ENCODE measurements at places on chromosomes 7 and 10.
A peak's percentile ranks its signal among the peaks of the same experiment; 100 is the strongest.

- no peak for DNase-seq
Measured at GRCh38 chr10:6759961-6760360, 179.9 kb upstream of the PRKCQ start.

DNA sequence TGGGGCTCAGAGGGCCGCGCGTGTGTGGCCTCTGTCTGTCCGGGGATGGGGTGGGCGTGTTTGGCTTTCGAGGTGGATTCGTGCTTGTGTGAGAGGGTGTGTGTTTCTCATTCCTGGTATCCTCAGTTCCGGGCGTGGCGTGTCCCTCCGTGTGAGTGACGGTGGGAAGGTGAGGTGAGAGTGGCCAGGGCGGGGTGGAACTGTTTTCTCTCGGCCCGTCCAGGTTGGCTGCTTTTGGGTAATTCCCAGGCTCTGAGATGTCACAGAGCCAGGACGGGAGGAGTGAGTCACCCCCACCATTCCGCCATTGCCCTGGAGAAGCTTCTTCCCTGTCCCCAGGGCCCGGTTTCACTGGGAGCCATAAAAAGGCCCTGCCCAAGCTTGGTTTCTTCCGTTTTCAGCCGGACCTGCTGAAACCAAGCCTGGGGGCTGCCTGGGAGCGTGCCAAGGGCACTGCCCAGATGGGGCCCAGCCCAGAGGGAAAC lies 21.3 kb upstream of the CLDN4 start:
- no peak for DNase-seq

- no peak for DNase-seq
Measured at GRCh38 chr7:129853661-129854268, 99.0 kb downstream of the UBE2H start.

DNA sequence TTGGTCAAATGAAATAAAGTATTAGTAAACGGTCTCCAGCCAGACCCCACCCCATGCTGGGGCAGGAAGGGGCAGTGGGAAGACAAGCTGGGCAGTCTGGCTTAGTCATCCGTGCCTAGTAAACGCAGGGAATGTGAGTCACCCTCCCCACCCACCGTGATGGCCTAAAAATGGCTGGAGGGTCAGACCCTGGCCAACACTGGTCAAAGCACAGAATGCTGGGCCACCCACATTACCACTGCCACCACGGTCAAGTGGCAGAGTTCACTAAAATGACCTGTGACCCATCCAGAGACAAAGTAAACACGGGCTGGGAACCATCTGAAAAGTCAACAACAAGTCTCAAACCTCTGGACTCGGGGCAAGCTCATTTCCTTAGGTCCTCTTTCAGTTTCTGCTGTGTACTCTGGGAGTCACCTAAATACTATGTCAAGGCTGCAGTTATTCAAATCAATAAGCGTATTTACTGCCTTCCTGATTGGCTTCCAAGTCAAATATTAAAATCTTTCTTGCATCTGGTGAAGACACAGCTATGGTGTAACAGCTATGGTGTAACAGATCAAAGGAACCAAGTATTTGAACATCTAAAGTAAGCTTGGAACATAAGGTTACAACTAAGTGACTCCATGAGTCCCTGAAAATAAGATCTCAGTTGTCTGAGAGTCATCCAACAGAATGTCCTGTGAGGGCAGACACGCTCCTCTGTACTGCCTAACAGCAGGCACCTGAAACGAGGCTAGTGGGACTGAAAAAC lies 3.0 kb downstream of the ZFAND2A start:
- DNase-seq: no peak

DNA sequence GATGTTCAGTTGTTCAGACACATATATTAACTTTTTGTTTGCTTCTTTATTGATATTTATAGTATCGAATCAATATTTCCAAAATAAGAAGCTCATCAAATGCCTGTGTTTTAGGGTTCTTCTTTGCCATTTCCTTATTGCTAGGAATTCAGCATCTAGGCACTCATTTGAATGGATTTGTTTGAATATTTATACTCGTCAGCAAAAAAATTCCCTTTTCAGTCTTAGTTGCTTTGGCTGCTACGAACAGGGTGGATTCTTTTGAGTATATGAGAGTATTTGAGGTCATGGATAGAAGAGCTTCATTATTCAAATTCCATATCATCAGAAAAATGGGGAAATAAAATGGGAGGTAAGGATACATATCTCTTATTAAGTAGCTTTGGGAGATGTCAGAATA lies 706.9 kb downstream of the NRG3 start:
- no peak for DNase-seq

- DNase-seq: peak; percentile 52
Measured at GRCh38 chr10:44386546-44387052, 1.7 kb upstream of the CXCL12 start.

- no peak for DNase-seq
Measured at GRCh38 chr10:96671211-96671890, 49.0 kb downstream of the PIK3AP1 start.

DNA sequence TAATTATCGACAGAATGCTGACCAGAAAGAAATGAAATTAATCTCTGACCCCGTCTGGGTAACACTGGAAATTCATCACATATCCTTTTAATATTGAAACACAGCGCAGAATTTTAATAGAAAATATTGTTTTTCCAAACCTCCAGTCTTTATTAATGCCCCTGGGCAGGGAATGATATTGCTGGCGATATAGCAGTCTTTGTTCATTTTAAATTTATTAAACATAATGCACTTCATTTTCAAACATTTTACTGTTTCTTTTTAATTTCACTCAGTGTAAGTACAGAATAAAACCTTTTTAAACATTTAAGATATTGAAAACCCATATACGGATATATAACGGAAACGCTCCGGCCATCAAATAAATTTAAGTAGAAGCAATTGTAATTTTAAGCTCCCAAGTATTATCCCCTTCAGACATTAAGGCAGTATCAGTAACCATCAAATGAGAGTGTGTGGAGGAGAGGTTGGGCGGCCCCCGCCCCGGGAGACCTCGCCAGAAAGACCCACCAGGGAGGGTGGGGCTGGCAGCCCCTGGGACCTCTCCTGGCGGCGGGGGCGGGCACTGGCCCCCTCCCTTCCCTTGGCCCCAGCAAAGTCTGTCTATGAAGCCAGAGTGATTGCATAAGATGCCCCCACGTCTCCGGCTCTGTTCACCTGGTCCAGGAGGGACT lies 10.8 kb downstream of the UNCX start:
- no peak for DNase-seq

GRCh38 chr10:121648059-121648458 lies 49.8 kb upstream of the FGFR2 start:
- no peak for DNase-seq

GRCh38 chr7:157704365-157704764 lies 367.6 kb downstream of the DNAJB6 start:
- DNase-seq: no peak

- DNase-seq: peak; percentile 4
Measured at GRCh38 chr10:99172128-99172738, 63.4 kb downstream of the HPSE2 start.

DNA sequence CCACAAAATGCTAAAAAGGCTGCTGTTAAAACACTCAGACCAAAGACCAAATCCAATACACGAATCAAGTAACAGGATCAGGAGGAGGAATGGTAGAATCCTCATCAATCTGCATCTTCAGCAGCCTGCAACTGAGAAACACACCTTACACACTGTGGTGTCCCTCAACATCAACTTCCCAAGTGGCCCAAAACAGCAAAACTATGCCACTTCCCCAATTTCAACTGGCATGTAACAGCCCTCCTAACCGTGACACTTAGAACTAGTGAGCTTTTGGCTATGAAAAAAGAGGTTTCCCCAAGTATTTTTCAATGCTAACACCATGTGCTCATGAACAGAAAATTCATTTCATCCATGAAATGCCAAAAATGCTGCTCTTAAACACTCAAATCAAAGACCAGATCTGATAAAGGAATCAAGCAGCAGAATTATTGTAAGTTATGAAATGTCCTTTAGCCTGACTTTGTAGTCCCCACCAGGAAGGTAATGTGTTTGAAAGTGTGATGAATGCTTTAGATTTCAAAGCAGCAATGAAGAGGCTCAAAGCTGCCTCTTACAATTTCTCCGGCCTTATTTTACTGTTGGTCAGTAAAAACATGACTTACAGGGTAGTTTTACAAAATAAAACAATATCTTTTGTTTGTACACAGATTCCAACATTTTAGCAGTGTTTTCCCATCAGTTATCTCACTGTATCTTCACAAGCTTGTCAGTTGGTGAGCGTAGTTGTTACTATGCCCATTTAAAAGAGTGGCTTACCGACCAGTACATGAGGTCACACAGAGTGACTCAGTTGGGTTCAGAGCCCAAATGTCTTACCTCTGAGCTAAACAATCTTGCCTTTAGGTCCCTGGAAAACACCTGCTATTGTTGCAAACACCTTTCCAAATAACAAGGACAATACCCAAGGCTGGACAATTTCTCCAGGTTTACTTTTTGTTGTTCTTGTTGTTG lies 65.7 kb upstream of the ASAH2 start:
- DNase-seq: no peak

- no peak for DNase-seq
Measured at GRCh38 chr10:132845780-132846595, 60.0 kb upstream of the NKX6-2 start.

DNA sequence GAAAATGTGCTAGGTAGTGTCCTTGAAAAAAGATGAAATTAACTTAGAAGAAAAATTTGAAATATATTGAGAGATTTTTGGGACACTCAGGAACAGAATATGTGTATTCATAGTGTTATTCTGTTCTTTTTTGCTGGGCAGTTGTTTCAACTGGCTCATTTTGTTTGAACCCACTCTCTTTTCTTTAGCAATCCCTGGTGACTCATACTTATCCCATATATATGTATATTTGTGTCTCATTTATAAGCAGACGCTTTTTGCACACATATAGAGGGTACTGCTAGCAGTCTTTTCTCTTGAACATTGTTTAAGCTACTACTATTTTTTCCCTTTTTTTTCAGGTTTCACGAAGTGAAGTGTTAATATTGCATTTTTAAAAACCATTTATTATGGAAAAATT lies 1.9 kb downstream of the EXOC6 start:
- no peak for DNase-seq

GRCh38 chr7:134866617-134867016 lies 87.2 kb downstream of the CALD1 start:
- no peak for DNase-seq

- no peak for DNase-seq
Measured at GRCh38 chr7:98027342-98028033, 37.5 kb upstream of the OCM2 start.

DNA sequence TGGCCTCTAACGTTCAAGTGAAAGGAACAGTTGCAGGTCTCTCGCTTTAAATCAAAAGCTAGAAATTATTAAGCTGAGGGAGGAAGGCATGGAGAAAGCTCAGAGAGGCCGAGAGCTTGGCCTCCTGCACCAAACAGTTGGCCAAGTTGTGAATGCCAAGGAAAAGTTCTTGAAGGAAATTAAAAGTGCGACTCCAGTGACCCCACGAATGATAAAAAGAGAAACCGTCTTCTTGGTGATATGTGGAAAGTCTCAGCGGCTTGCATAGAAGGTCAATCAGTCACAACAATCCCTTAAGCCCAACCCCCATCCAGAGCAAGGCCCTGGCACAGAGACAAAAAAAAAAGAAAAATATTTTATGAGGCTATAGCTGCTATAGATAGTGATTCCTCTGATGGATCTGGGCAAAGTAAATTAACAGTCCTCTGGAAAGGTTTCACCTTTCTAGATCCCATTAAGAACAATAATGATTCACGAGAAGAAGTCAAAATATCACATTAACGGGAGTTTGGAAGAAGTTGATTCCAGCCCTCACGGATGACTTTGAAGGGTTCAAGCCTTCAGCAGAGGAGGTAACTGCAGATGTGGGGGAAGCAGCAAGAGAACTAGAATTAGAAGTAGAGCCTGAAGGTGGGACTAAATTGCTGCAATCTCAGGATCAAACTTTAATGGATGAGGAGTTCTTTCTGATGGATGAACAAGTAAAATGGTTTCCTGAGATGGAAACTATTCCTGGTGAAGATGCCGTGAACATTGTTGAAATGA lies 42.5 kb upstream of the INPP5A start:
- no peak for DNase-seq

- DNase-seq: no peak
Measured at GRCh38 chr7:112640685-112641084, 149.5 kb downstream of the TMEM168 start.

DNA sequence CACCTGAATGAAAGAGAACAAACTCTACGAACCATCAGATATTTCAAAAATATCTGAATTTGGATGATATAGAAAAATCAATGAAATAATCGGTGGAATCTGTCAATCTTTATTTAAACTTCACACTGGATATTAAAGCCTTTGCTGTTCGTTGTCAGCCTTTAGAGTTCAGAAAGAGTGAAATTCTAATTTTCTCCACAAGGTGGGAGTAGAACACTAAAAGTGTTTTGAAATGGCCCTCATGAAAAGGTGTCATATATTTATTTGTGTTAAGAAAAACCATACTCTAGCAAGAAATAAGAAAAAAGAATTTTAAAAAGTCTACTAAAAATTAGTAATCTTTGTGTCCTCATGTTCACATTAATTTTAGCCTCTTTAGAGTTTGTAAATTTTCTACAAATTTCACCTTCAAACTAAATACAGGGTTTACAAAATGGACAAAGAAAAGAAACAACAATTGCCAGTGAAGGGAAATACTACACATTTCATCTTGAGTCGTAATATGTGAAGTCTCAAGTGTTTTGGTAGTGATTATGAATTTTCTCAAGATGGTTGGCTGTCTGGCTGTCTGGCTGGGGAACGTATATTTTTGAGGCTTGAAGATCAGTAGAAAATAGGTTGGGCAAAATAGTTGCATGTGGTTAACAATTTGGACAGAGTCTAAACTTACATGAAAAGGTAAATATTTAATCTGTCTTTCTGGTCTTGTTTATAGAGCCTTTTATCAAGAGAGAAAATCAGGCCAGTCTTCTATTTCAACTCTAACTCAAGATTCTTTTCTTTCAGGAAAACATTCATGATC lies 43.7 kb downstream of the DNAJB9 start:
- DNase-seq: peak; percentile 10

DNA sequence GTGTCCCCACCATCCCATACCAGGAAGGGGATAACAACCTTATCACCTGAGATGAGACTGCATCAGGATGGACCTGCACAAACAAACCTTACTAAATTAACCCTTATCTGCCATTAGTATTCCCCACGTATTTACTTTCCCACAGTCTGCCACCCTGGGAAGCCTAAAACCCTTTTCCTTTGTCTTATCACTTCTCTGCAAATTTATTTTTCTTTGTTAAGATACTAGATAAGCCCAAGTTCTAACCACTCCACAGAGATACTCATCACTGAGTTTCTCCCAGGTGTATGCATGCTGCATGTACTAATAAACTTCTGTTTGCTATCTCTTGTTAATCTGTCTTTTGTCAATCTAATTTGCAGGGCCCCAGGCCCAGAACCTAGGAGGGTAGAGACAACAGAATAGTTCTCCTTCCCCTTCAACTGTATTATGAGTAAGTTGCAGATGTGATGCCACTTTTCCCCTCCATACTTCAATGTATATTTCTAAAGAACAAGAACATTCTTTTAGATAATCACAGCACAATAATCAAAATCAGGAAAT lies 66.0 kb downstream of the ELMO1 start:
- DNase-seq: no peak

Data from GM04504 (cell line).